Activated CD4-positive, alpha-beta T cell treated with anti-CD3 and anti-CD28 coated beads for 48 hours (primary cell): ENCODE measurements at places on chromosomes 2 and 18.

GRCh38 chr2:151878655-151879563 is 50.7 kb upstream of the ARL5A start:
- no peak for DNase-seq

DNA sequence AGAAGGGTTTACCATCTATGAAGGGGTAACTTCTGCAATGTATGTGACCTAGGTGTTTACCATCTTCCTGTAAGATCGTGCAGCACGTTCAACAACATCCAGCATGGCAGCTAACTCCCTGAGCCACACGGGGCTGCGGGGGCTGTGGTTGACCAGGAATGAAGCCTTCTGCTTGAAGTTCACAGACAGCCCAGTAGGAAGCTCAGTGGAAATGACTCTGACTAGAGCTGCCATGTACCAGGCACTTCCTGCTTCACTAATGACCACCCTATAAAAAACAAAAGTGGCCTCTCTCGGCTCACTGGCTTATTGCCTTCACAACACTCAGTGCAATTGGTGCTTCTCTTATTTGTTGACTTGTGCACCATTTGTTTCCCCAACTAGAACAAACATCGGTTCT is 99.7 kb upstream of the SMAD7 start:
- no peak for DNase-seq

DNA sequence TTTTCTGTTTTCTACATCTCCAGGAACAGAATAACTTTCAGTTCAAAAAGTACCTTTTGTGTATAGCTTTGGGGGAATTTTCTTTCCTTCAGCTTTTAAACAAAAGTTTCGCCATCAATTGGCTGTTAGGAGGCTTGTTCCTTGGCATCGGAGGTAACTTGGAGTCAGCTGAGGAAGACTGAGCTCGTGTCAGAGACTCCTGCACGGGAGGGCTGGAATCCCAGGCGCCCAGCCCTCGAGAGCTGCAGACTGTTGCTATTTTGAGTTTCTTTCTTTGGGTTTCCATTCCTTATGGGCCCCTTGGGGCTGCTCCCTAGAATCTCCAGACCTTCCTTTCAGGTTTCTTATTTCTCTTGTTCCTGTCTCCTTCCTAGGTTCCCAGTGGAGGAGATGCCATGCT is 8.1 kb downstream of the EMILIN2 start:
- no peak for DNase-seq

- no peak for DNase-seq
These were observed 61.8 kb upstream of the DCC start for GRCh38 chr18:52278191-52278590.

- DNase-seq = no peak
These were observed 328 bp upstream of the PASK start for GRCh38 chr2:241149675-241149924.

- no peak for DNase-seq
These were observed 128.2 kb downstream of the MCFD2 start for GRCh38 chr2:46787364-46787763.

DNA sequence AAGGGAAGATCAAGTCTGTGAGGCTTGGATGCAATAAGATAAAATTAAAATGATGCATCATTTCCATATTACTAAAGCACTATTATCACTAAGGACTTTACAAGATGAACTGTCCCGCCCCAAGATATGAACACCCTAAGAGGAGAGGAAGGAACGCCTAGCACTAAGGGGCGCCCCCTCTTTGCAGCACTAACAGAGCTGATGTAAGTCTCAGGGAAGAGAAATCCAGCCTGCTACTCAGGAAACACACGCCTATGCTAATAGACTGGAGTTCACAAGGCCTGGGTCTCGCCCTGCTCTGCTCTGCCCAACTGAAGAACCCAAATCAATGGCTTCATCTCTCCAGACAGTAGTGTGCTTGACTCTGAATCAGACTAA is 6.1 kb downstream of the INO80C start:
- DNase-seq = no peak
